Fibroblast of lung (primary cell): ENCODE measurements at places on chromosomes 2 and 18. TPM values are rescaled to one million over a fixed set of nuclear protein-coding genes. Genes with fewer than 3 reads are reported as not detected.
A peak's percentile ranks its signal among the peaks of the same experiment; 100 is the strongest.

- H3K4me1 ChIP-seq, result no peaks in the 10 kb centered on the region
- no peak overlapping the region for H3K27ac ChIP-seq
- no peaks in the 10 kb centered on the region for H3K27me3 ChIP-seq
- H3K36me3 ChIP-seq, result no peaks in the 10 kb centered on the region
- DNase-seq, result no peak
- no peak overlapping the region for H3K4me3 ChIP-seq
These were observed 502.1 kb downstream of the PARD3B start for GRCh38 chr2:205047273-205047839.

GRCh38 chr2:138780446-138780880 lies 273 bp upstream of the NXPH2 start:
- no peaks in the 10 kb centered on the region for H3K36me3 ChIP-seq
- no peak overlapping the region for H3K27ac ChIP-seq
- no peaks in the 10 kb centered on the region for H3K4me1 ChIP-seq
- DNase-seq, result no peak
- peaks cover 35% of the 10 kb centered on the region for H3K27me3 ChIP-seq

GRCh38 chr2:47265158-47265557 lies 110.0 kb upstream of the STPG4 start:
- no peak for DNase-seq
- H3K27ac ChIP-seq, result no peak overlapping the region
- H3K27me3 ChIP-seq, result no peaks in the 10 kb centered on the region
- H3K4me3 ChIP-seq, result no peak overlapping the region
- H3K36me3 ChIP-seq, result no peaks in the 10 kb centered on the region

DNA sequence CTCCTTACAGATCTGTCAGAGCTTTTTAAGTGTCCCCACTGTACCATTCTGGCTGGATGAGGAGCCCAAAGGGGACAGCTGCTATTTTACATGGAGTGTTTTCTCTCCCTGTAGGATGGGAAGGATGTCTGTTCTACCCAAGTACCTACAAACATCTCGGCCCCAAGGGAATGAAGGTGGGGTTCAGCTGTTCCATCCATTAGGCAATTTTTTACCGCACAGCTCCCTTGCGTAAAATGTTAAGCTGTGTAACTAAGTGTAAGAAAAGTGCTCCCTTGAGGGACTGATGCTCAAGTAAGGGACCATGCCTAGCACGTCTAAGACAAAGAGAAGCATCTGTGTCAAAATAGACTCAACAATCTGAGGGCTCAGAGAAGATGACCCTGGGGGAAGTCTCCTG lies 180.3 kb downstream of the MYO5B start:
- no peak overlapping the region for H3K27ac ChIP-seq
- H3K36me3 ChIP-seq, result no peaks in the 10 kb centered on the region
- H3K4me3 ChIP-seq, result no peak overlapping the region
- no peaks in the 10 kb centered on the region for H3K27me3 ChIP-seq
- H3K4me1 ChIP-seq, result no peaks in the 10 kb centered on the region

DNA sequence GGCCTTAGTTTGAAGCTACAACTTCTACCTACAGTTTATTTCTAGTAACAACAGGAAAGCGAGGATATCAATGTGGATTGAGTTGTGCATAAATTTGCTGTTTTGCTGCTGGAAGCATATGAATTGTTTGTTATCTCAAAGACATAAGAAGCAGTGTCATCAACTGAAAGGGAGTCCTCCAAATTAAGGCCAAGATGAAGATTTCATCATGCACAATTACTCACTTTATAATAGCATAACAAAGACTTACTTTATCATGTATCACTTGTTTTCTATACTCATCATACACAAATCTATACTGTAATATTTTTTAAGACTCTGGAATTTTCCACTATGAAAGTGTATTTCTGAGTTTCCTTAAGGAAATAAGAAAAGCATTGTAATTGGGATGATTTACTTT lies 136.1 kb upstream of the FANCL start:
- DNase-seq, result no peak
- H3K27ac ChIP-seq, result no peak overlapping the region
- H3K36me3 ChIP-seq, result no peaks in the 10 kb centered on the region
- H3K4me3 ChIP-seq, result no peak overlapping the region
- H3K27me3 ChIP-seq, result no peaks in the 10 kb centered on the region

GRCh38 chr2:170486730-170487129 lies 228.4 kb upstream of the SP5 start:
- peak; percentile 25 for DNase-seq
- H3K27ac ChIP-seq, result no peak overlapping the region
- no peak overlapping the region for H3K4me3 ChIP-seq

- no peaks in the 10 kb centered on the region for H3K27me3 ChIP-seq
- H3K4me1 ChIP-seq, result peaks cover 11% of the 10 kb centered on the region
- H3K4me3 ChIP-seq, result no peak overlapping the region
- no peaks in the 10 kb centered on the region for H3K36me3 ChIP-seq
- DNase-seq, result peak; percentile 43
These were observed 24.5 kb downstream of the RTTN start for GRCh38 chr18:70181015-70181414.

DNA sequence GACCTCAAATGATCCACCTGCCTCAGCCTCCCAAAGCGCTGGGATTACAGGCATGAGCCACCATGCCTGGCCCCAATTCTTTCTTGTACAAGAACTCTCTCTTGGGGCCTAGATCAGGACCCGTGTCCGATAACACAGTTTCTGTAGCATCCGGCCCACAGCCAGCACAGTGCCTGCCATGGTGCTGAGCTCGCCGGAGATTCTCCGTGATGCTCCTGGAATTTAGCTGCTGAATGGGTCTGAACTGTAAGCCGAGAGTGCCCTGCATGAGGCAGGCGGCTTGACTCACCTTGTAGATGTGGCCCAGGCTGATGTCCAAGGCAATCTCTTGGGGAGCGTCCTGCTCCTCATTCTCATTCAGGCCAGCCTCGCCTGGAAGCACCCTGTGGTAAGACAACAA lies 53.3 kb upstream of the SEMA4C start:
- H3K4me3 ChIP-seq, result no peak overlapping the region
- DNase-seq, result no peak
- H3K36me3 ChIP-seq, result no peaks in the 10 kb centered on the region
- peaks cover 29% of the 10 kb centered on the region for H3K27me3 ChIP-seq

GRCh38 chr2:53770264-53770663 lies 2.7 kb downstream of the CHAC2 start:
- no peak overlapping the region for H3K27ac ChIP-seq
- H3K36me3 ChIP-seq, result no peaks in the 10 kb centered on the region
- no peaks in the 10 kb centered on the region for H3K4me1 ChIP-seq
- no peak for DNase-seq

DNA sequence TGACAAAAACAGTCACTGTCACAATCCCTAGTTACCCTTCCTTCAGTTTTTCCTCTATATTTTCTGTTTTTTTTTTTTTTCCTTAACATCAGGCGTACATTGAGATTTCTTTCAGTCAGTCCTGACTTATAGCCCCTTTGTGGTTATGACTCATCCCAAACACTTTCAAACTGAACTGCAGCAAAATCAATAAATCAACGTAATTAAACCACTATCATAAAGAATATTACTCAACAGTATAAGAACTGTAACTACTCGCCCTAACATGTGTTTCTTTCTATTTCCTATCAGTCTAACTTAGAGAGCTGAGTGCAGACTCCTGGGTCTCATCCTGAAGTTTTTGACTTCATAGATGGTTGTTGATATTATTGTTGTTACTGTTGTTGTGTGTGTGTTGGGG lies 523.5 kb downstream of the LRRTM4 start:
- DNase-seq, result peak; percentile 34
- H3K27ac ChIP-seq, result no peak overlapping the region
- H3K4me3 ChIP-seq, result no peak overlapping the region

GRCh38 chr2:5454051-5454390 lies 238.2 kb upstream of the SOX11 start:
- H3K27me3 ChIP-seq, result no peaks in the 10 kb centered on the region
- no peaks in the 10 kb centered on the region for H3K36me3 ChIP-seq
- no peak for DNase-seq

DNA sequence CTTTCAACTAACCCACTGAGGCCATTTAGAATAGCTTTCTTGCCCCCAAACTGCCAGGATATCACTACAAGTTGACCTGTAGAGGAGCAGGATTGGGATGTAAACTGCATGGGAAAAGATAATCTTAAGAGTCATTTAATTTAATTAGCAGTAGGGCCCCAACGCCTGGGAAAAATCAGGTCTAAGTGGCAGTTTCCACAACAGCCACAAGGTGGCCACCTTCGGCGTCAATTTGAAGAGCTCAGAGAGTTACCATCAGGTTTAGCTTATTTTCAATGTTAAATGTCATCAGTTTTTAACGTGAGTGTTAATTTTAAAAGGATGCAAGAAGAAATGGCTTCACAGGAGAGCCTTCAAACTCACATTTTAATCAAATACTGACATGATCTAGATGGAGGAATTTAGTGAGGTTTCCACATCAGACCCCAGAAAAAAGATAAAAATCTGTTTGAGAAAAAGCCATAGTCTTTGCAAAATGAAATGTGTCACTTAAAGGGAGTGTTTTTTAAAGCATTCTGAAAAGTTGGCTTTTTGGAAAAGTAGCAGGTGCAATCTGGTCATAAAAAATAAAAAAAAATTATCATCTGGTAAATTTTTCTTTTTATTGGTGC lies 77.3 kb upstream of the UPP2 start:
- no peak overlapping the region for H3K4me3 ChIP-seq
- peaks cover 7% of the 10 kb centered on the region for H3K4me1 ChIP-seq

- no peaks in the 10 kb centered on the region for H3K36me3 ChIP-seq
- no peaks in the 10 kb centered on the region for H3K4me1 ChIP-seq
- H3K4me3 ChIP-seq, result no peak overlapping the region
- no peak overlapping the region for H3K27ac ChIP-seq
These were observed 133.7 kb upstream of the MEIS1 start for GRCh38 chr2:66301022-66301766.

- no peak overlapping the region for H3K27ac ChIP-seq
- no peaks in the 10 kb centered on the region for H3K4me1 ChIP-seq
- no peaks in the 10 kb centered on the region for H3K36me3 ChIP-seq
- DNase-seq, result peak; percentile 48
- no peak overlapping the region for H3K4me3 ChIP-seq
- H3K27me3 ChIP-seq, result no peaks in the 10 kb centered on the region
These were observed 309.0 kb downstream of the CMPK2 start for GRCh38 chr2:6556755-6557154.

DNA sequence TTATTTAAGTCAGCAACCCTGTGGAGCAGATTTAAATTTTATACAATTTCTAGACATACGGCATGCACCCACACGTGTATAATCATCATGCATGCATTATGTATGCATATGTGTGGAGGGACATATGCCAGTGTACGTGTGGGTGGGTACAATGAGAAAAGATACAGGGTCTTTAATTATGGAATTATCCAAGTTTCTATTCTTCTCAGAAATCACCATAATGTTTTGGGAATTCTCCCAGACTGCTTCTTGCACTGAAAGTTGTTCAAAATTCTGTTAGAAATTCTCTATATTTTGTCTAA lies 63.9 kb upstream of the TMEM18 start:
- H3K4me1 ChIP-seq, result peaks cover 6% of the 10 kb centered on the region
- H3K27me3 ChIP-seq, result no peaks in the 10 kb centered on the region
- H3K27ac ChIP-seq, result no peak overlapping the region
- no peak for DNase-seq
- peak overlapping the region; percentile 63 for H3K4me3 ChIP-seq

GRCh38 chr18:64185987-64186386 lies 37.1 kb upstream of the LINC00305 start:
- H3K4me3 ChIP-seq, result no peak overlapping the region
- DNase-seq, result no peak
- H3K4me1 ChIP-seq, result no peaks in the 10 kb centered on the region

GRCh38 chr2:11635141-11635540 lies 34.9 kb downstream of the NTSR2 start:
- H3K27ac ChIP-seq, result no peak overlapping the region
- DNase-seq, result no peak
- no peaks in the 10 kb centered on the region for H3K36me3 ChIP-seq
- no peaks in the 10 kb centered on the region for H3K27me3 ChIP-seq
- H3K4me1 ChIP-seq, result no peaks in the 10 kb centered on the region
- no peak overlapping the region for H3K4me3 ChIP-seq

DNA sequence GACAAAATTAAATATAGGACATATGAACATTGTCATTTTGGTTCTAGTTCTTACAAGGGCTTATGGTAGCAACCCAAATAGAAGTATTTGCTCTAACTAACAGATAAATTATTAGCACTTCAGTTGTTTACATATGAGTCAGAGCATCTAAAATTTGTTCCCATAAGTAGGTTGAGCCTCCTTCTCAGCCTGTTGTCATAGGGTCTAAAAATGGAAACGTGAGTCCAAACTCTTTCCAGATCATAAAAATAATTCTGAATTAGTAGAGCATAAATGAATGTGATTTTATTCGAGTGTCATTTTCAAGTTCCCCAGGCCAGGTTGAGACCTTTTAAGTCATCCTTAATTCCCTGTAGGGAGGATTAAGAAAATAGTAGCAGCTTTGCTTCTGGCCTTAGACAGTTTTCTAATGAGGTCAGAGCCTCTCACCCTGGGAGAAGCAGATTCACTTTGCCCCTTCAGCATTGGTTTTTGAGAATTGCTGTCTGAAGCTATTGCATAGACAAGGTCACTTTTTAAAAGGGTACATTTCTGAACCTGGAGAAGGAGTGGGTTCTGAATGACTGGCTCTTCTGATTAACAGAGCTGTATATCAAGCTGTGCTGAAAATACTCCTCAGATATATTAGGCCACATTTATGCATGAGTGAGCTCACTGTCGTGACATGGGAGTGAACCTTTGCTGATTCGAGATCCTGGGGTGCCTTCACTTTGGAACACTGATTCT lies 164.3 kb downstream of the NEDD4L start:
- peak overlapping the region; percentile 56 for H3K27ac ChIP-seq
- peaks cover 16% of the 10 kb centered on the region for H3K4me1 ChIP-seq
- no peaks in the 10 kb centered on the region for H3K27me3 ChIP-seq
- no peaks in the 10 kb centered on the region for H3K36me3 ChIP-seq
- H3K4me3 ChIP-seq, result no peak overlapping the region
- peak; percentile 67 for DNase-seq

GRCh38 chr2:230984393-230985220 lies 11.3 kb upstream of the SPATA3 start:
- no peak overlapping the region for H3K4me3 ChIP-seq
- H3K4me1 ChIP-seq, result no peaks in the 10 kb centered on the region
- H3K36me3 ChIP-seq, result no peaks in the 10 kb centered on the region

DNA sequence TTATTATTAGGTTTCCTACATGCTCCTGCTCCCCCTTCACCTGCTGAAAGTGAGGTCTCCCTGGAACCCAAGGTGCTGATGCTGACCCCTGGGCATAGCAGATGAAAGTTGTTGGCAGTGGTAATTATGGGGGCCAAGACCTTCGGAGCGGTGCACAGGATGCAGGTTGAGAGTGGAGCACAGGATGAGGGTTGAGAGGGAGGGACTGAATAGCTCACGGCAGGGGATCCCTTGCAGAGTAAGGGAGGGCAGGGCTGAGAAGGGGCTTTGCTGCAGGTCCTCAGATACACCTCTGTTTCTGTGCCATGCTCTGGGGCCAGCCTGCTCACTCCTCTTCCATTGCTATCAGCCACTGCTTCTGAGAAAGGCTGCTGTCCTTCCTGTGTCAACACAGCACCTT lies 163.3 kb downstream of the FHOD3 start:
- DNase-seq, result no peak
- H3K27me3 ChIP-seq, result no peaks in the 10 kb centered on the region
- H3K27ac ChIP-seq, result no peak overlapping the region
- H3K36me3 ChIP-seq, result no peaks in the 10 kb centered on the region
- H3K4me1 ChIP-seq, result no peaks in the 10 kb centered on the region
- no peak overlapping the region for H3K4me3 ChIP-seq

The MSH6 gene
- 29.4 and 33.6 TPM in 2 replicates for total RNA-seq

The DSC2 gene
- under 0.01 TPM in 2 replicates for total RNA-seq

The RAB6C gene
- not detected in 2 replicates for total RNA-seq

The IL36RN gene
- not detected in 2 replicates for total RNA-seq

The CNDP1 gene
- not detected in 2 replicates for total RNA-seq

The GALNT13 gene
- total RNA-seq, result 0.17 and 0.26 TPM in 2 replicates

The SERPINB5 gene
- total RNA-seq, result not detected in 2 replicates

The REG3G gene
- not detected in 2 replicates for total RNA-seq

The PECR gene
- 19.3 and 22.6 TPM in 2 replicates for total RNA-seq

The KANSL1L gene
- total RNA-seq, result 21.8 and 26.1 TPM in 2 replicates
